ENCODE measurements at places on chromosomes 5 and 9.

GRCh38 chr5:16792598-16793275 lies 143.4 kb downstream of the MYO10 start:
- DNase-seq, result no peak

GRCh38 chr5:100542086-100542485 lies 6.9 kb downstream of the FAM174A start:
- no peak for DNase-seq

DNA sequence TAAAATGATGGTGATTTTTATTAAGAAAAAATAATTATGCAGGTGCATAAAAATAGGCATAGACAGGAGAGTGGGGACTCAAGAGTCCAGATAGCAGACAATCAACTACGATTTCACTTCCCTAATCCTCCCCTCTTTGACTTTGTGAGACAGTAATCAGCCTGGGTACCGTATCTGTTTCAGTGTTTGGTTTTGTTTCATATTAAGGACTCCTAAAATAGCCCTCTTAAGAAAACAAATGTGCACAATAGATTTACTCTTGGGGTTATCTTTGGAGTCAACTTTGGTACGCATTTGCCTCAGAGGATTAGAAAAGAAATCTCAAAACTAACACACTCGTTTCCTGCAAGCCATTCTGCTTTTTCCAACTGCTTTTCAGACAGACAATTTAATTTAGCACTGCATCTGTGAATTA lies 96.3 kb downstream of the ZNF608 start:
- DNase-seq, result no peak

DNA sequence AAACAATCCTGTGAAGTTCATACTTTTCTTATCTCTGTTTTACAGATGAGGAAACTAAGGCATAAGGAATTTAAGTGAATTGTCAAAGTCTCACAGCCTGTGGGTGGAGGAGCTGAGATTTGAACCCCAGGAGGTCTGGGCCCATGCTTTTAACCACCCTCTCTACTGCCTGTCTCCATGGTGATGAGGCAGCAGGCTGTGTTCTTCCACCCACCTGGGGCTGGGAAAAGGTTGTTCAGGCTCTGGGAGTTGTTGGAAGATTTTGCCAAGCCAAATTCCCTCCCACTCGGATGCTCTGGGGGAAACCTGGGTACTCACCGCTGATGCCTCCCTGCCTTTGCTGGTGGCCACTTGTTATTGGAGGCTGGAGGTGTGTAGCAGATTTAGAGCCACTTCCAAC lies 18.3 kb upstream of the SYNPO start:
- peak; percentile 20 for DNase-seq

- DNase-seq, result no peak
Observed at GRCh38 chr5:82275216-82275664, 2.9 kb downstream of the RPS23 start.

- DNase-seq, result no peak
Observed at GRCh38 chr5:110258460-110259216, 467.8 kb downstream of the TMEM232 start.

- DNase-seq, result no peak
Observed at GRCh38 chr9:127216210-127216887, 48.2 kb upstream of the GARNL3 start.

GRCh38 chr9:5871785-5872184 lies 18.9 kb upstream of the MLANA start:
- no peak for DNase-seq

DNA sequence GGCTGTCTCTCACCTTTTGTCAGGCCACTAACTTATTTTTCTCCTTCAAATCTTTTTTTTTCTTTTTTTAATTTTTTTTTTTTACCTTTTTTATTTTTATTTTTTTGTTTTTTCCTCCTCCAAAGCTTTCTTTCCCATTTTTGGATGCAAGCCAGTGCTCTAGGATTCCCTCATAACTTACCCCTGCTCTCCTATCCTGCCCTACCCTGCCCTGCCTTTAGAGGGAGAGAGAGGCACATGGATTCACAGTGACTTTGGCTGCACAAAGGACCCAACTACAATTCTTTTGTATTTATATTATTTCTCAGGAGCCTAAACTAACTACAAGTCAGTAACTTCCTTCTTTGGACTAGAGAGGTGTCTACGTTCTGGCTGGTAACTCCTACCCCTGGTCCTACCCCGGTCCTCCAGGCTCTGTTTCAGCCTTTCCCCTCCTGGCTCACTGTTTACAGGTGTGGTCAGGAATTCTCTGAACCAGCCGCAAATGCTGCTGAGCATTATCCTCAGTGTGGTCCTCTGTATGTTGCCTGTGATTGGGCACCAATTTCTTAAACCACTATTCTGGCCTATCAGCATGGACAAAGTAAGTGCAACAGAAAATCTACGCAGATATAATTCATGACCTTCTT lies 8.4 kb upstream of the RUSC2 start:
- no peak for DNase-seq

- no peak for DNase-seq
Observed at GRCh38 chr5:38672059-38672788, 115.8 kb upstream of the LIFR start.

- no peak for DNase-seq
Observed at GRCh38 chr9:108245901-108246300, 609.9 kb downstream of the ACTL7B start.

DNA sequence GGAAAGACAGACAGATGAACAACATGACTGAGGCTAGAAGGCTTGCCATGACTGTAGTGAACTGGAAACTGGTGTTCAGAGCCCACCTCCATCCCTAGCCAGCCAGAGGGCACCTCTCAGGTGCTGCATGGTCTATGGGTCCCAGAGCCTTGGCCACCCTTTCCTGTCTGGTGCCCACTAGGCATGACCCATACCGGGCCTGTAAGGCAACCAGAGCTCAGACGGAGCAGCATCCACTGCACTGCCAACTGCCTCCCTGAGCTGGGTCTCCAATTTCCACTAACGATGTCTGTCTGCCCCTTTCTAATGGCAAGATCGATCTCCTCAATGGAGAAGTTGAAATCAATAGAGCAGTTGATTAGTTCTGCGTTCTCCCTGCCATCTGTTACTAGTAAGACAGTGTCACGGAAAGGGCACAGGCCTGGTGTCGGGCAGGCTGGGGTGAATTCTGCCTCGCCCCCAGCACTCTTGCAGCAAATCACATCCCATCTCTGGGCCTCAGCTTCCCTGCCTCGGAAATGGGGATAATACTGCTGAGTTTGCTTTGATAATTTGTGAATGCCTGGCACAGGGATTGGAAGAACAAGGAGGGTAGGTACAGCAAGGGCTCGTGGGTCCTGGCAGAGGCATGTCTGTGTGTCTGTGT lies 172.3 kb upstream of the MVB12B start:
- DNase-seq, result no peak

- DNase-seq, result no peak
Observed at GRCh38 chr5:82352146-82352791, 74.1 kb upstream of the RPS23 start.

GRCh38 chr5:147396070-147396823 lies 113.6 kb downstream of the DPYSL3 start:
- DNase-seq, result no peak

GRCh38 chr5:39622281-39622680 lies 197.5 kb upstream of the DAB2 start:
- no peak for DNase-seq

Measured in nucleus accumbens (tissue), 56 donors.